ENCODE measurements at places on chromosomes 5 and 9.

- DNase-seq: no peak
Measured at GRCh38 chr9:77403239-77403638, 225.9 kb downstream of the VPS13A start.

DNA sequence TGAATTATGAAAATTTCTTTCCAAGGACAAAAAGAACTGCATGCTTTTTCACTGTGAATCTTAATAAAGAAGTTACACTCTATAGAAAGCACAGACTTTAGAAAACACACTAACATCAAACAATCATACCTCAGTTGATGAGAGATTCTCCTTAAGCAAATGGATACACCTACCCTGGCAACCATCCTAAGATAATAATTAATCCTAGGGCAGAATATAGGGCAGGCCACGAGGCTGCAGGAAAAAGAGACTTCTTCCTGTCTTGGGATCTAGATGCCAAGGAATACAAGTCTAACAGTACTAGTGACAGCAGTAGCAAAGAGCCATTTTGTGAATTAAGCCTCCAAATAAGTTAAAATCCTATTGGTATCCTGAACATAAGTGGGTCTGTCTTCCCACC is 395.4 kb downstream of the EFNA5 start:
- no peak for DNase-seq

DNA sequence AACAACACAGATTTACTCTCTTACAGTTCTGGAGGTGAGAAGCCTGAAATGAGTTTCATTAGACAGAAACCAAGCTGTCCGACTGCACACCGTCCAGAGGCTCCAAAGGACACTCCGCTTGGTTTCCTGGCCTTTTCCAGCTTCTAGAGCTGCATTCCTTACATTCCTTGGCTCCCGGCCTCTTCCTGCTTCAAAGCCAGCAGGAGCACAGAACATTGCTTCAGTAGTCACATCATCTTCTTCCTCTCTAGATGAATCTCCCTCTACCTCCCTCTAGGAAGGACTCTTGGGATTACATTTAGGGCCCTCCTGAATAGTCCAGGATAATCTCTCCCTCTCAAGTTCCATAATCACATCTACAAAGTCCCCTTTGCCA is 213.3 kb downstream of the CDK5RAP2 start:
- no peak for DNase-seq

- peak; percentile 67 for DNase-seq
Measured at GRCh38 chr9:2234371-2234893, 219.3 kb downstream of the SMARCA2 start.

DNA sequence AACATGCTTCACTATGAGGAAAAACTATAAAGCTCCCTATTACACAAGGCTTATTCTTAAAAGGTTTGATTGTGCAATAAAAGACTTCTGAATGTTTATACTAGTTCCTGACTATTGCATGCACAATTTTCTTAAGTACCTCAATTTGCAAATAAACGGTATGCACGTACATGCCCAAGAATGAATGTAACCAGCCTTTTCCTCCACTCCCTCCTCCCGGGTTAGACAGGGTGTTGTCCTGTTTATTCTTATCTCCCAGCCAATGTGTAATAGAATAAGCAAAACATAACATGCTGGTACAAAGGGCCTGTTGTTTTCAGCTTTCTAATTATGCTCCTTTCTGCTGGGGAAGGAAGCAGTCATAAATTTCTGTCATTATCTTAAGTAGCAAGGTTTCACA is 79.1 kb downstream of the AOPEP start:
- no peak for DNase-seq

DNA sequence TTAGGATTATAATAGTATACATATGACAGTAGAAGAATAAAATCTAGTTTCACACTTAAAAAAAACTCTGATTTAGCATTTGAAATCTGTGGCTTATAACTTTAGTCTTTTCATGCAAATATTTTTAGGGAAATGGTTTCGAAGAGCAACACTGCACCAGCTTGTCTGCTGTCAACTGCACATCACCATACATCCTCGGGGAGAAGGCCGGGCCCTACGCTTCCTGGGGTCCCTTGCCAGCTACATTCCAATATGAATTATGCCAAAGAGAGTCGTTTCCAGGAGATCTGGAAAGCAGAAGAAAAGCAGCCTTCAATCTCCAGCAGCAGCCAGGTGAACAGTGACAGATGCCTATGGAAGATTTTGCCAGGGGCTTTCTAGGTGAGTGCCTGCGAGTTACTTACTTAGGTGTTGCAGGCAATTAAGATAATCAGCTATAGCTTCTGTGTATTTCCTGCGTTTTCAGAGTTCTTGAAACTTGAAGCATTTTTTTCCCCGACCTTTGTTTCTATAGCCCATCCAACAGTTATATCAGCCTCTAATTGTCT is 166.8 kb downstream of the TRPM3 start:
- no peak for DNase-seq

DNA sequence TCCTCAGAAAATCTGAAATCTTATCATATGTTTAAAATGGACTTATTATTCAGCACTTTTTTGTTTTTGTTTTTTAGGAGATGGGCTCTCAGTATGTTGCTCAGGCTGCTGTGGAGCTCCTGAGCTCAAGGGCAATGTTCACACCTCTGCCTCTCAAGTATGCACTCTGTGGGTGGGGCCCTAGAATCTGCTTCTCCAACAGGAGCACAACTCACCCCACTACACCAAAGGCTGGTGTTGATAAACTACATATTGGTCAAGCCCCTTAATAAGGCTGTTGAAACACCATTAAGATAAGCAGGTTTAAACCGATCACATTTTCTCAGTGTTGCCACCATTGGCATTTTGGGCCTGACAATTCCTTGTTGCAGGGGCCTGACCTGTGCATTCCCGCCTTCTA is 131.6 kb downstream of the FANCC start:
- DNase-seq: no peak

DNA sequence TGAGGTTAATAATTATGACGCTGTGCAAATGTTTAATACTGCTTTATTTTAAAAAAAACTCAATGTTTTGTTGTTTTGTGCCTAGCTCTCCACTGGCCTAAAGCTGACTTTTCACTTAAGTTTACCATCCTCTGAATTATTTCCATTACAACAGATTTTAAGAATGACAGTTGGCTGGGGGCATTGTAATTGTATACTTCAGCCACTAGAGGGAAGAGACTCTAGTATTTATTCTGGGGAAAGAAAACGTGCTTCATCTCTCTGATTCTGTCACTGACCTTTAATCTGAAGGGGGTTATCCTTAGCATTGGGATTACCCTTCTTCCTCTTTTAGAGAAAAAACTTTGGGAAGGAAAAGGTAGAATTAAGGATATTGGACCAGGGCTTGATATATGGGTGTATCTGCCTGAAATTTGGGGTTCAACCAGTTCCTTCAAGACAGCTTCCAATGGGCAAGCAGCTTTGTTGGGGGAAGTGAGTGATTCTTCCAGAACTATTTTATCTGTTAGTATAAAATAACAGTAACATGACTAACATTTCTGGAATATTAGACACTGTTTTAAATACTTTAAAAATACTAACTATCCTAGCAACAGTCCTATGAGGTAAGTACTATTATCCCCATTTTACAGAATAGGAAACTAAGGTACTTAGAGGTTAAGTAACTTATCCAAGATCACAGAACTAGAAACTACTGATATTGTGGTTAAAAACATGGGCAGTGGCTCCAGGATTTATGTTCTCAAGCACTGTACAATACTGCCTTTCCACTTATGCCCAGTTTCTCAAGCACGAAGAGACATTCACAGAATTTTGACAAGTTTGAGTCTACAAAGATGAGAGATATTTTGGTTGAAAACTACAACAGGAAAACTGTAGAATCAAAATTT is 208.4 kb downstream of the CD180 start:
- peak; percentile 41 for DNase-seq

DNA sequence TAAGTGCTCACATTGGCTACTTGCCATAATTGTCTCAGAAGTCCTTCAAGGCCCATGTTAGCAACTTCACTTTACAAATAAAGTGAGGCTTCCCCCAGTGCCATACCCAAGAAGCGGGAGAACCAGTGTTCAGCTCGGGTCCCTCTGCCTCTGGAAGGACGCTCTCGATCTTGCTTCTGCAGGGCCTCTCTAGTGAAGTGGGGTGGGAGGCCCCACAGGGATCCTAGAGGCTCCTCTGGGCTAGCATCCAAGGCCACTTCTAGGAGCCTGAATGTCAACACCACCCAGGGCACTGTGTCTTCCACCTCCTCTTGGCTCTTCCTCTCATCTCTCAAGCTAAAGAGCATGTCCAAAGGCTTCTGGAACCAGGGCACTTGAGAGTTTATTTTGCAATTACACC is 282.5 kb downstream of the GADD45G start:
- DNase-seq: no peak

GRCh38 chr5:23473915-23474314 is 33.5 kb upstream of the PRDM9 start:
- no peak for DNase-seq
